CD4-positive, alpha-beta T cell treated with Interleukin-1 beta for 1 hour (primary cell): ENCODE measurements at places on chromosomes 13 and 19.

DNA sequence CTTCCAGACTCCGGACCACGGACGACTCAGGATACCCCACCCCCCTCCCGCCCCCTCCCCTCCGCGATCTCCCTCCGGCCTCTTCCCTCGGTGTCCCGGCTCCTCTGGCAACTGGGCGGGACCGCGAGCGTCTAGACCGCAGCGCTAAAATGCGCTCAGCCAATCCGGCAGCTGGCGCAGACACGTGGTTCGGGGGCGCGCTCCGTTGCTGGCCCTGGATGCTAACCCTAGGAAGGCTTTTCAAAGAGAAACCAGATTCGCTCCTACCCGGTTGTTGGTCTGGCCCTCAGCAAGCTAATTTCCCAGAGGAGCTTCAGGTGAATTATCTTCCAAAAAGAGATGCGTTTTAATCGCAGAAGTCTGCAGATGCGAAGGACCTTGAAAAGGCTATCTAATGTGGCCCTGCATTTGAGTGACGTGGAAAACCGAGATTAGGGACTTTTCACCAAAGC, at the start of gene DZIP1:
DZIP1 (minus strand) TSS at position 106 of the 452 bp plus-strand sequence. CDS start 2,677 bp downstream, outside the sequence.
- no peak for DNase-seq

DNA sequence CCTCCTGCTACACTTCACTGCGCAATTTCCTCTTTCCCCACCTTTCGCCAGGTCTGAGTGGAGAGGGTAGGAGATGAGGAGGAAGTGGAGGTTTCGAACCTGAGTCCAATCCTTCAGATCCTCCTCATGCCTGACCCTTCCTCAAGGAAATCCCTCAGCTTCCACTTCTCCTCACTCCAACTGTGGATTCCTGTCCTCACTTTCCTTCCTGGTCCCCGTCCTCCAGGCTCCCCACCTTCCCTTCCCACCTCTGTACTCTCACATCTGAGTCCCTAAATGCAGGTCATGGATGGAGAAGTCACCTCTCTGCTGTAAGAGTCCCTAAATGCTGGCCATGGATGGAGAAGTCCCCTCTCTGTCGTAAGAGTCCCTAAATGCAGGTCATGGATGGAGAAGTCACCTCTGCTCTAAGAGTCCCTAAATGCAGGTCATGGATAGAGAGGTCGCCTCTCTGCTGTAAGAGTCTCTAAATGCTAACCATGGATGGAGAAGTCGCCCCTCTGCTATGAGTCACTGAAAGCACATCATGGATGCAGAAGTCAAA, 3.1 kb downstream of the TMEM86B start:
- no peak for DNase-seq

DNA sequence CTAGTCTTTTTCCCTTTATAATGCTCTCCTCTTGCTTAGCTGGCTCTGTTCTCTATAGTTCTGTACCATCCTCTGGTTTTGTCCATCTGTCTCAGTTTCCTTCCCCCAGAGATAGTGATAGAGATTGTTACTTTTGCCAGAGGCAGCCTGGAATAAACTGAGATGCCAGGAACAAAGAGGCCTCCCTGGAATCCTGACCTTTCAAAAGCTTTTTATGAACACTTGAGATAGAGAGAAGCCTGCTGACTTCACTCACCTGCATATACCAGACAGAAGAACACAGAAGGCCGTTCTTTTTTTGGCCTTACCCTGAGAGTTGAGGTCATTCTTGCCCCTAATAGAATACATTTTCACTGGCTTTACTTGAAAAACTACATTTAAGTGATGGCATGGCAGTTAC, 150.2 kb downstream of the LHFPL6 start:
- DNase-seq = no peak

DNA sequence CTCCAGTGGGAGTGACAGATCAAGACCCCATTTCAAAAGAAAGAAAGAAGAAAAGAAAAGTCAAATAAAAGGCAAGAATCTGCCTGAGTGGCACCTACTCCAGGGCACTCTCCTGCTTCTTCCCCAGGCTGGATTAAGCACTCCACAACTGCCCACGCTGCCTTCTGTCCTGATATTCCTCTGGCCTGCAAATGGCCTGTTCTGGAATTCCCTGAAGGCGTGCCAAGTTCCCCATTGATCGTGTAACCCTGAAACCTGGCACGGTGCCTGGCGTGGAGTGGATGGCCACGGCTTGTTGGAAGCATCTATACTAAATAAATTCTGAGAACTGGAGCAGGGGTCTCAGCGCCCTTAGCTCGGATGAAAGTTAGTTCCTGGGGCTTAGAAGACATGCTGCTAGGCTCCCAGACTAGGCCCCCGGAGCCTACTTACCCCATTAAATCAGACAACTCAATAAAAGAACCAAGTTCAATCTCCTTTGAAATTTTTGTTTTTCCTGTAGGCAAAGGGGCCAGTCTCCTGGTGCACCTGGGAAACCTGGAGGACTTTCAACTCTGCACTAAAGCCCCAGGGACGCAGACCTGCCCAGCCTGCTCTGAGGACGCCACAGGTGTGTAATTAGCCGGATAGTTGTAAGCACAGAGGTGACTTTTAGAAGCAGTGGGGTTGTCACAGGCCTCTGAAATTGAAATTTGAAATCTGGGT, 21.9 kb downstream of the ANKRD27 start:
- DNase-seq = no peak

- DNase-seq = no peak
Measured at GRCh38 chr13:111661776-111662175, 341.3 kb downstream of the TEX29 start.

GRCh38 chr19:54160182-54160811, 776 bp upstream of the LENG1 start:
- DNase-seq = no peak

DNA sequence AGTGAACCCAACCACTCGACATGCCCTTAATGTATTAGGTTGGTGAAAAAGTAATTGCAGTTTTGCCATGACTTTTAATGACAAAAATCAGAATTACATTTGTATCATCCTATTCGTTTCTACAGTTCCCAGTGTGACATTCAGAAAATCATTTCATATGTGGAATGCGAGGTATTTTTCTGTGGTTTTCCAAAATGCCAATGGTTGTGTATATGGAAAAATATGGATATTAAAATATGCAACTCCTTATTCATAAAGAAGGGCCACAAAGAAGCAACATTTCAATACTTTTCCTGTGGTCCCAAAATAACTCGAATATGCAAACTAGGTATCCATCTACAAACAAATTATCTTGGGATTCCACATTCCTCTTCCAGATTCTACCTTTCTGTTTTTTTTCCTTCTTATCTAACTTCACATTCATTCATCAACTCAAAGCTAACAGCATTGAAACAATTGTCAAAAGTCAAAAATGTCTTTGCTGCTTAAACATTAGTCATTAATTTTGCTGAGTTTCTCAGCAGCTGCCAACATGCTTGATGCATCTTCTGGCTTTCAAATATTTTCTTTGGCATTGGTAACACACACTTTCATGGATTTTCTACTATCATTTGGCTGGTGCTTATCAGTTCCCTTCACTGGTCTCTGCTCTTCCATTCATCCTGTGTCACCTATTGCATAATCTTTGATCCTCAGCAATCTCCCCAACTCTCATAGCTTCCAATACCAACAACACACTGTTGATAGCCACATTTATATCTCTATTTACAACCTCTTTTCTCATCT, 1445.4 kb downstream of the EFNB2 start:
- no peak for DNase-seq

DNA sequence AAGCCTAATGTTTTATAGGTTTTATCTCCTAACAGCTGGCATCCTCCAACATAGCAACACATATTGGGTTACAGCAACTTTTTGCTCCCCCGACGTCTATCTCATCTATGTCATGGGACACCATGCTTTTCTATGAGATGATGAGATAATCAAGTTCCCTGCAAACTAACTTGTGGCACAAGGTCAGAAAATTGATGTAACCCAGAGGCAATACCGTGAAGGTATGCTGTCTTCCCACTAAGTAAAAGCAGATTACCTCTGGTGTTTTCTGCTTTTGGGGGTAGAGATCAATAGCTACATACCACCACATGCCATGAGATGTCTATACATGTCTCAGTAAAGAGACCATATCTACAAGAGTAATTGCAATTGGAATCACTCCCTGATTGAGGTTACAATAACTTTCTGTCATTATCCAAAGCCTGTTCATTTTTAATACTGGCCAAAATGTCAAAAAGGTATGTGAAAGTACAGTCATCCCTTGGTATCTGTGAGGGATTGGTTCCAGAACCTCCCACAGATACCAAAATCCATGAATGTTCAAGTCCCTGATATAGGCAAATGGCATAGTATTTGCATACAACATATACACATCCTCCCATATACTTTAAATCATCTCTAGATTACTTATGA, 131.3 kb downstream of the CYSLTR2 start:
- no peak for DNase-seq

GRCh38 chr13:99523838-99524237, 22.6 kb downstream of the TM9SF2 start:
- no peak for DNase-seq

GRCh38 chr13:75864718-75865117, 228.6 kb downstream of the LMO7 start:
- no peak for DNase-seq

DNA sequence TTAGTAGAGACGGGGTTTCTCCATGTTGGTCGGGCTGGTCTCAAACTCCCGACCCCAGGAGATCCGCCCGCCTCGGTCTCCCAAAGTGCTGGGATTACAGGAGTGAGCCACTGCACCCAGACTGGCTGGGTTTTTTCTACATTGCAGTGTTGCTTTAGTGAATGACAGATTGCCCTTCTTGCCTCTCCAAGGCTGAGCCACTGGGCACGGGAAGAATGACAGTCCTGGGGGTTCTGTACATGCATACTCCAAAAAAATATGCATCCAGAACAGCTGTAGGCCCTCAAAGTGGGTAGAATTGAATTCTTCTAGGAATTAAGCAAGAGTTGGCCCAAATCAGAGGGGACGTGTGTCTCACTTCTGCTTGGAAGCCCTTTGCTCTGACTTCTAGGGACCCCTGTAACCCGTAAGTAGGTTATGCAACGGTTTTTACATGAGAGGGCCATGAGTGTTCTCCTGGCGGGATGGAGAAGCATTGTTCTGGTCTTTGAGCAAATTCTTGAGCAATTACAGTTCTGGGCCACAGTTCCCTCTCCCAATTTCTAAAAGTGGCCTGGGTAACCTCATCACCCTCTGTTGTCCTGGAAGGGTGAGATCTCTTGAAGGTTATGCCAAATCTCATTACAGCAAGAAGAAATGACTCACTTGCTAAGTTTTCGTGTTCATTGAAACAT, 3.6 kb downstream of the ACTN4 start:
- no peak for DNase-seq
